ENCODE measurements at places on chromosomes 3 and 15. TPM values are rescaled to one million over a fixed set of nuclear protein-coding genes. Genes with fewer than 3 reads are reported as not detected.

DNA sequence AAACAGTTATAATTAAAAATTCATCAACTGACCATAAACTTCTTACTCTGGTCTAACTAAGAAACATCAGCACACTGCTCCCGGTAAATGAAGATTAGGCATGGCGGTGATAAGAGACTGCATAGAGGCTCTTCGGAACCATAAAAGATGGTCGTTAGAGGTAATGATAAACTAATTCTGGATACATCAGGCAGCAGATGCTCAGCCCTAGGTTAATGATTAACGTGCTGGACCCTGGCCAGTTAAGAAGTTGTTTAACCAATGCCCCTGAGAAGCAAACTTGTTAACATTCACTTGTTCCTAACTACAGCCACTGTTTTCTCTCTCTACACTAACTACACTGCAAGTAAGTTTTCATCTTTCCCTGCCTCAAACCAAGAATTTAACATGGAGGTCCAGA lies 111.5 kb downstream of the PDZRN3 start:
- DNase-seq, result no peak

GRCh38 chr15:70806992-70807712 lies 43.8 kb upstream of the UACA start:
- peak; percentile 81 for DNase-seq

DNA sequence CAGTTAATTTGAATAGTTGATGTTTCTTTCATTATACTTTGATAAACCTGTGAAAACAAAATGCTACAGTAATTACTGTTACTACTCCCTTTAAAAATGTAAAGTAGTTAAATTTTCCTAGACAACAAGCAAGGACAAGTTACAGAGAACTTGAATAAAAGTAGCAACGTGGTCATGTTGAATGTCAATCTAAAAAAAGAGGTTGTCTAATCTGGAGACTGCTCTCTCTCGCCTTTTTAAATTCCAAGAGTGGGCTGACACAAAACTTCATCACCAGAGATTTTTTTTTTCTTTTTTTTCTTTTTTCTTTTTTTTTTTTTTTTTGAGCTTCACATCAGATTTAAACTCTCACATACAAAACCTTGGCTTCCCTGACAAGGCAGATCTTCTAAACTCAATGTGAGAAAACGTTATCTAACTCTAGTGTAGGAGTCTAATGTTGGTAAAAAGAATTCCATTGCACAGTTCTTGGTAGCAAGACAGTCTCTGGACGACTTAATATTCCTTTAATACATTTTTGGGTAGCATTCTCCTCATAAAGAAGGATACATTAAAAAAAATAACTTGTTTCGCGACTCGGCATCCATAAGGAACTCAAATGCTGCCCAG lies 4.1 kb downstream of the FOXP1 start:
- DNase-seq, result no peak

- DNase-seq, result no peak
These were observed 293.7 kb downstream of the NSUN3 start for GRCh38 chr3:94356581-94356980.

- DNase-seq, result no peak
These were observed 226.0 kb upstream of the TPM1 start for GRCh38 chr15:62816342-62817069.

DNA sequence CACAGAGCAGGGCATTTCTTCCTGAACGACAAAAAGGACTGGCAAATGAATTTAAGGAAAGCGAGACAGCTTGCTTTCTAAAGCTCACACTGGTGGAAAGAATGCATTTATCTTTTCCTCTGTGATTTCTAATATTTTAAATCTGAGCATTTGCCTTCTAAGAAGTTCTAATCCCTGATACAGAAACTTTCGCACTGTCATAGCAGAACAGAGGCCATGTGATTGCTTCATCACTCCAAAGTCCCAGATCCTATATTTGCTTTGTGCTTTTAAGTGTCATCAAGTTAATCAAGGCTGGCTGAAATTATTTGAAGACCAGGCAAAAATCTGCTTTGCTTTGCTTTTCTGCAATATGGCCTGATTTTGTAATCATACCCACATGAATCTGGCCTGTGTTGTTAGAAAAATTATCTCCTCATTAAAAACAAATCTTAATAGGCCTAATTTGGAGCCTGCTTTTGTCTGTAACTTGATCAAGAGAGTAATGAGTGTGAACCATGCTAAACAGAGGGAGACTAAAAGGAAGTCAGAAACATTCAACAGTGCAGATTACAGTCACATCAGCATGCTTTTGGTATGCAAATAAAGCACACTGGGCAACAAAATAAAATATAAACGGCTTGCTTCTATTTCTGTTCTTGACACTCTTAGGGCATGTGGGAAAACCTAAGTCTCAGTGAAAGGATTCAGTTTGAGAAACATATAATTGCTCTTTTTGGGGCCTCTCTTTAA lies 178.2 kb upstream of the ADAMTS9 start:
- DNase-seq, result no peak

DNA sequence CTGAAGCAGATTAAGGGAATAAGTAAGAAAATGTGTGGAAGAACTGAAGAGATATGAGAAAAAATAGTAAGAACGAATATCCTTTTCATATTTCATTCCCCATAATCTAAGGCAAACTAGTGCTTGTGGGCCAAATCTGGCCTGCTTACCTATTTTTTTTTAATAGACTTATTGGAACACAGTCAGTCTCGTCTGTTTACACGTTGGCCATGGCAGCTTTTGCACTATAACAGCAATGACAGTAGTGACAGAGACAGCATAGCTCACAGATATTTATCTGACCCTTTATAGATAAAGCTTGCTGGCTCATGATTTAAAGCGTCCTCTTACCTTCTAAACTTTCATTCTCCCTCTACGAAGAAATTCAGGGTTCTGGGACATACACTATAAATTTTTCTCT lies 50.0 kb upstream of the CDAN1 start:
- no peak for DNase-seq

DNA sequence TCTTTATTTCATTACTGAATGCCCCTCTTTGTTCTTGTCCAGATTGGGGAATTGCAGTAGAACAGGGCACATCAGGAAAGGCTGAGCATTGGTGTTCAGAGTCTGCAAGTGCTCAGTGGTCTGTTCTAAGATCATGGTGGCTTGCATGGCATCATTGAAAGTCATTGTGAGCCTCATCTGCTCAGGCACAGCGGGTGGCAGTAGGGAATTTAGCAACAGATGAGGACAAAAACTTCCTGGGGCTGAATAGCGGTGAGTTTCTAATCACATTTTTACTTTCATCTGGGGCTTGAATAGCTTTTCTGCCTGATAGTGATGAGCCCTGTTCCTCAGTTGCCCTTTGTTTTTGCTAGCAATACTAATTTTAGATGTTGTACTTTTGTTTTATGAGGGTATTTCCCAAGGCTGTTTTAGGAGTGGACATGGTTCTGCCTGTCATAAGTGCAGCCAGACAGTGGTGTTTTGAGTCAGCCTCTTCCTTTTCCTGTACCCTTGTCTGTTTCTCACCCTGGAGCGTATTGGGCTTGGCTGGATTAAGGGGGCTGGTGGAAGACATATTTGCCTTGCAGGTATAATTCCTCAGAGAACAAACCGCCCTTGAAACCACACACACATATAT lies 127.2 kb upstream of the IL12A start:
- DNase-seq, result peak; percentile 44

GRCh38 chr15:49215768-49216739 lies 46.0 kb downstream of the GALK2 start:
- no peak for DNase-seq

- no peak for DNase-seq
These were observed 361.4 kb upstream of the IL12A start for GRCh38 chr3:159627229-159627628.

- DNase-seq, result no peak
These were observed 6.9 kb upstream of the CLPX start for GRCh38 chr15:65192016-65192415.

DNA sequence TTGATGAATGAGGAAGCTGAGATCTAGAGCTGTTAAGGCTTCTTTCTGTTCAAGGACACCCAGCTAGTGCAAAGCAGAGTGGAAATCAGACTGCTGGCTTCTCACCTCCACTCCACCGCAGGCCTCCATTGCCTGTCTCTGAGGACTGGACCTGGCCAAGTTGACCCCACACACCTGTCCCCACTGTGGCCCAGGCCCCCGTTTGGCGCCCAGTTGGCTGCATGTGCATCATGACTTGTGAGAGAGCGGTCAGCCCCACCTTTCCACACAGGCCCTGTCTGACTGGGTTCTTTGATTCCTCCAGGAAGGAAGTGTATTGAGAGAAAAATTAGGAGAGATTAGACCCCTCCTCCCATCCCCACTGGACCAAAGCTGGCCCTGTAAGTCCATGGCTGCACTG lies 206.3 kb upstream of the TLE3 start:
- DNase-seq, result no peak

DNA sequence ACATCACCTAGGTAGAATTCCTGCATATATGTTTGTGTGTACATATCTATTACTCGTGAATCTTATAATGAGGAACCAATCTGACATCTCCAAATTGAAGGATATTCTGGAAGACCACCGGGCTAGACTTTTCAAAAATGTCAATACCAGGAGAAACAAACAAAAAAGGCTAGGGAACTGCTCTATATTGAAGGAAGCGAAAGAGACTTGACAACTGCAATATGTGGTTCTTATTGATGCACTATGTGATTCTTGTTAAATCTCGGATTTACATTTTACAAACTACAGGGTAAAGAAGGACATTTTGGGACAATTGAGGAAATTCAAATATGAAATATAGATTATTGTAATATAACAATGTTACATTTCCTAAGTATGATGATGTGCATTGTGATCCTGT lies 137.5 kb upstream of the CCDC54 start:
- no peak for DNase-seq

DNA sequence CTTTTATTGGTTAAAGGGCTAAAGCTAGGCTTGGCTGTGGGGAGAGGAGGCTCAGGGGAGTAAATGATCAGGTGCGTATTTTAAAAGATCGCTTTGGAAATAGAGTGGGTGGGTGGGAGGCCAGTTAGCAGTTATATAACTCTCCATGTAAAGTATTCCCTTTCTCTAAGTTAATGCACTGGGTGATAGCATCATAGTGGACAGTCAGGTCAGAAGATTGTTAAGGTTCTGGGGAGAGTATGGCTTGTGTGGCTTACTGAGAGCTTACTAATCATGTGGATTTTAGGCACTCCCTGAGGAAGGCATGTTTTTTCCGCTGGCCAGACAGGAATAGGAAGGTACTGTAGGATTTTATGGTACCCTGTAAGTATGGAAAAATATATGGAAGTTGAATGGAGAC lies 6.3 kb upstream of the EIF3J start:
- no peak for DNase-seq

DNA sequence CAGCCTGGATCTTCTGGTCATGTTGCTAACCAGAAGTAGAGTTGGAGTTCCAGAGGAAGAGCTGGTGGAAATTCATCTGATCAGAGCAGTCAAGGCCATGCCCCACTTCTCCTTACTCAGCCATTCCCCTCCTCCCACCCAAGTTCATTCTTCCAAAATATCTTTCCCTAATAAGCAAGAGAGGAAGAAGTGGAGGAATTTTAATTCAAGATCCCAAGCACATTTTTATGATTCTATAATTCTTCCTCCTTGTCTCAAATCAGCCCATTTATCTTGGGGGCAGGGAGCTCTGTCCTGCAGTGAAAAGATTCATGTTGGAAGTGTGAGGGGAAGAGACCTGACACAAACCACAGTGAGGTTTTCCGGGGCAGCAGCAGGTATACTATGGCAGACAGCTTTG lies 85.0 kb upstream of the GALNT15 start:
- no peak for DNase-seq

DNA sequence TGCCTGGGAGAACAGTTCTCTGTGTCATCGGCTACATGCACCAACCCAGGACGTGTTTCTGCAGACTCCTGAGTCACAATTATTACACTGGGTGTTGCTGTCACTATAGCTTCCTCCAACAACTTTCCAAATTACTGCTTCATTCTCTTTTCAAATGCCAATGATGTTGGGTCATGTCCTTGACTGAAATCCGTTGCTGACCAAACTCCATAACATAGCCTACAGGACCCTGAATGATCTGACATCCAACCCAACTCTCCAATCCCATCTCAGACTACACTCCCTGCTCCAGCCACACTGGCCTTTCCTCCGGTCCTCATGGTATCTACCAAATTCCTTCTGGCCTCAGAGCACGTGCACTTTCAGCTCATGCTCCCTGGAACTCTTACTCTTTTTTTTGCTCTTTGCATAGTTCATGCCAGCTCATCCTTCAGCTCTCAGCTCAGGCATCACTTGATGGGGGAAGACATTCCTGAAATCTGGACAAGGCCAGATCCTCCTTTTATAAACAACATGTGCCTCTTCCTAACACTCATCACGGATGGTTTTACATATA lies 108.8 kb upstream of the PTPRG start:
- DNase-seq, result no peak

GRCh38 chr3:34256021-34256420 lies 457.6 kb downstream of the PDCD6IP start:
- DNase-seq, result no peak

DNA sequence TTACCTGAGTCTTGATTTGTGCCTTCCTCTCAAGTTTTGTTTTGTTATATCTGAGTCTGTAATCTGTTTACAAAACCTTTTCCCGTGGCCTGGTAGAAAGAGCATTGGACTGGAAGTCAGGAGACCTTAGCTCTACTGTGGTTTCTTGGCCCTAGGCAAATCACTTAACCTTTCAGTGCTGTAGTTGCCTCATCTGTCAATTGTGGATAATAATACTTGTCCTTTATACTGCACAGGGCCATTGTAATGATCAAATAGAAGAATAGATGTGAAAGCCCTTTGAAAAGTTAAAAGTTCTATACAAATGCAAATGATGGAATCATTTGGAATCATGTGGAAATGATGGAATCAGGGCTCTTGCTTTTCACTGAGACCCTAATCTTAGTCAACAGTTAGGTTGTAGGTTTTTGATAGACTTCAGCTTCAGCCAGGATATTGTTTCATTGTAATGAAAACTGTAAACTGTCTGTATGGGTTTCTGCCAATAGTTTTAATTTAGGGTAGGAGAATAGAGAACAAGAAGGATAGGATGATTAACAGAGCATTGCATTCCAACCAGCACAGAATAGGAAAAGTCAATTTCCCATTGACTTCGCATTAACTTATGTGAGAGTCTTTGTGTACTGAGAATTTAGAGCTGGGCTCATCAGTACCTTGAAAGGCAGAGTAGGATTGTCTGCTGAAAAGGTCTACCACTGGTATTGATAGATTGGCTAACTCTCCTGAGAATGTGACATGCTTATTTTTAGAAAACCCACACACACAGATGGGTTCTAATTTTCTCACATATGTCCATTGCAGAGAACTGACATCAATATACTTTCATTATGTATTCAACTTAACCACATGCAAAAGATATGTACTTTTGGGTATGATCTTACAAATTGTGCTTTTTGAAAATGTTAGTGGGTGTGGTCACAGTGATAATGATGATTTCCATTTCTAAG lies 21.8 kb downstream of the MAP2K5 start:
- no peak for DNase-seq

The ADGRG7 gene
- total RNA-seq, result not detected

The TMCC1 gene
- total RNA-seq, result 23.0 TPM

The IL16 gene
- 2.7 TPM for total RNA-seq

The DBR1 gene
- total RNA-seq, result 12.9 TPM

The AGTR1 gene
- total RNA-seq, result not detected
